ENCODE measurements at places on chromosomes 16 and 17.
A peak's percentile ranks its signal among the peaks of the same experiment; 100 is the strongest.

DNA sequence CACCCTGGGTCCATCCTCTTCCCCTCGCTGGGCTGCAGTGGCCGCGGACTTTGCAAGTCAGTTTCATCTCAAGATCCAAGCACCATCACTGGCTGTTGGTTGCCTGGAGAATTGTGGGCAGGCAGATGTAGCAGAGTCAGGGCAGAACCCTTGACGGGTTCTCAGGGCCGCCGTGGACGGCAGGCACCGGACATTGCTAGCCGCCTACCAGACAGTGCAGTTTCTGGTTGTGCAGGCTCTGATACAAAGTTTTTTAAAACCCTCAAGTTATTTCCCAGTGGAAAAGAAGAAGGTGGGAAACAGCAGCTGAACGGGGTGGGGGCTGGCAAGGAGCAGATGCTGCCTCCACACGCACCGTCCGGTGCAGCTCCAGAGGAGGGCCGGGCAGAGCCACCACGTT lies 3.4 kb downstream of the MAPK8IP3 start:
- no peak for DNase-seq

DNA sequence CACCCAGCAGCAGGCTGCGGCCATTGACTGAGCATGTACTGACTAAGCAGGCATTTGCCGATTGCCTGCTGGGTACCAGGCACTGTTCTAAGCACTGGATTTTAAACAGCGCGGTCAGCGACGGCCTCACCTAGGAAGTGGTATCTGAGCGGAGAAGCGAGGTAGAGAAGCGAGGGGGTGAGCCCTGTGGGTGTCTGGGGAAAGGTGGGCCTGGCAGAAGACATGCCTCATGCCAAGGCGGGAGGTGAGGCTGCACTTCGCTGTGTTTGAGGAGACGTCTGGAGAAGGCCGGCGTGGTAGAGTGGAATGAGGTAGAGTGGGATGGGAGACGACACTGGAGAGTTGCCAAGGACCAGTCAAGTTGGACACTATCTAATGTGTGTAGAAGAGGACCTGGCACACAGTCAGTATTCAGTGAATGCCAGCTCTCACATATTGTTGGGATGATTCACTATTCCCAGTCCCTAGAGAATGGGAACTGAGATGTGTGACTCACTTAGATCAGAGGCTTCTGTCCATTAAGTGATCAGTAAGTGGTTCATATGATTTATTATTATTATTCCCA lies 14.4 kb downstream of the SYCE1L start:
- no peak for DNase-seq

GRCh38 chr17:47653442-47653841 lies 3.7 kb downstream of the KPNB1 start:
- no peak for DNase-seq

DNA sequence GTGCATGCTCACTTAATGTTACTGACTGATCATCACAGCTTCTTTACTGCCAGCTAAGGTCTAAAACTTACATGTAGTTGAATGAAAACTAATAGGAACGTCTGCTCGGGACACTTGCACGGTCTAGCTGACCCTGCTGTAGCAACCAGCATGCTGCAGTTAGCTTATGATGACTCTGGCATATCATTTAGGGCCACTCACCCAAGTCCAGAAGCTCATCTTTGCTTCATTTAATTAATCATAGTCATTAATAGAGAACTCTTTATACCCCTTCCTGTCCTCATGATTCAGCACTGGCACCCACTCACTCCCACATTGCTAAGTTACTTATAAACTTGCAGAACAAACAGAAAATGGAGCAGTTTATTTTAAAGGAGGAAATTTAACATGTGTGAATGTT lies 136.3 kb downstream of the NLK start:
- DNase-seq = no peak

DNA sequence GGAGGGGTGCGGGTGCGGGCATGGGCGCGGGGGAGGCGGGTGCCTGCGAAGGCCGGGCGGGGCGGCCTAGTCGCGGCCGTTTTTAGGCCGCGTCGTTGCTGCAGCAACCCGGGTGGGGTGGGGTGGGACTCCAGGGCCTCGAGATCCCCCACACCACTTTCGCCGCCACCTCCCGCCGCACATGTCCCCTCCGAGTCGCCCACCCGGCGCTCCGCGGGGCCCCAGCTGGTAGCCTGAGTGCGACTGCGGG lies 11.3 kb downstream of the TBX2 start:
- no peak for DNase-seq

DNA sequence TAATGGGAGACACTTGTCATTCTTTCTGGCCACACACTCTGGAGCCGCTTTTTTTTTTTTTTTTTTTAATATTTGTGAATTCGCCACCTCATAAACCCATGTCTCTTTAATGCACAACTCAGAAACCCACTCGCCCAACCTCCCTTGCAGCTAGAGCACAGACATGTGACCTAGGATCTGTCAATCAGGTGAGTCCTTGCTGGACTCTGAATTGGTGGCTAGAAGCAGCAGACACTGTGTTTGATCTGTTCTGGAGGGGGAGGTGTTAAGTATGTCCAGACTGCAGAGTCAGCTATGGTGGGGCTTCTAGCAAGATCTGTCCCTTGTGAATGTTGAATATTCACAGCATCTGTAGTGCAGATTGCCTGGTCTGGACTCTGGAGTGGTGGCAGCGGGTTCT lies 112.1 kb downstream of the PRKCB start:
- DNase-seq = no peak

GRCh38 chr16:77951788-77952187 lies 70.6 kb upstream of the CLEC3A start:
- DNase-seq = no peak

DNA sequence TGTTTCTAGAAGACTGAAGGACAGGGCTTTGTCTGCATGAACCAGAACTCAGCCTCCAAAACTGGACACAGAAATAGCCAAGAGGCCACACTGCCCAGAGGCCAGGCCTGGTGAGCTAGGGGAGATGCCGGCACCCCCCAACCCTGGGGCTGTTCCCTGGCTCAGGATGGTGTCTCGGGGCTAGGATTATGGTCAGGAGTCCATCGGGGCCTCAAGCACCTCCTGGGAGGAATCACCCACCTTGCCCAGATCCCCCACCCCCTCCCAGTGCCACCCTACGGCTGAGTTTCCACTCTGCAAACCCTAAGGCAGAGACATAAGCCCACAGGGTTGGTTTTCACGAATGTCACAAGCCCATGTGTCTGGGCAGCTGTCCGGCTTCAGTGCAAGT lies 37.2 kb downstream of the SLC7A5 start:
- DNase-seq = no peak

DNA sequence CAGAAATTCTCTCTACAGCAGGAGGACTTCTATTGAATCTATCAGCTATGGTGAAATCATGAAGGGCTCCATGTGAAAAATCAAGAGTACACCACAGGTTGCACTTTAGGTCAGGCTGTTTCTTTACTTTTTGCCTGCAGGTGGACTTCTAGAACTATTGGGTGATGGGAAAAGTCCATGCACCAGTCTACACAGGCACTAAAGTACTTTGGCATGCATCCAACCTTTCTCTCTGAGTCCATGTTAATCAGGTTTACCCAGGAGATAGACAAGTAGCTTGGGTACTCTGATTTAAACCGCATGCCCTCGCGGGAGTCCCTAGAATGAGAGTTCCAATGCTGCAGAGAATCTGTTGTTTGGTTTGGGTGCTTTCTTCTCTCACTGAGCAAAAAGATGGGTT lies 9.1 kb upstream of the ANKFN1 start:
- DNase-seq = no peak

DNA sequence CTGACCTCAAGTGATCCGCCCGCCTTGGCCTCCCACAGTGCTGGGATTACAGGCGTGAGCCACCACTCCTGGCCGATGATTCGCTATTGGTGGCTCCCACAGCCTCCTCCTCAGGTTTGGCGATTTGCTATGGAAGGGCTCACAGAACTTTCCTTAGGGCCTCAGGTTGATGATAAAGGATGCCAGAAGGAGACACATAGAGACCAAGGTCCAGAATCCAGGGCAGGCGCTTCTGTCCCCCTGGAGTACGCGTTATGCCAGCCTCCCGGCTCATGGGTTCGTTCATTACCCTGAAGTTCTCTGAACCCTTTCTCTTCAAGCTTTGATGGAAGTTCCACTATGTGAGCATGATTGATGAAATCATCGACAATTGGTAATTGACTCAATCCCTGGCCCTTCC lies 19.9 kb downstream of the LGALS3BP start:
- DNase-seq = no peak

- no peak for DNase-seq
Measured at GRCh38 chr16:4537376-4538343, 913 bp downstream of the CDIP1 start.

- DNase-seq = no peak
Measured at GRCh38 chr17:27368980-27369379, 75.1 kb downstream of the WSB1 start.

DNA sequence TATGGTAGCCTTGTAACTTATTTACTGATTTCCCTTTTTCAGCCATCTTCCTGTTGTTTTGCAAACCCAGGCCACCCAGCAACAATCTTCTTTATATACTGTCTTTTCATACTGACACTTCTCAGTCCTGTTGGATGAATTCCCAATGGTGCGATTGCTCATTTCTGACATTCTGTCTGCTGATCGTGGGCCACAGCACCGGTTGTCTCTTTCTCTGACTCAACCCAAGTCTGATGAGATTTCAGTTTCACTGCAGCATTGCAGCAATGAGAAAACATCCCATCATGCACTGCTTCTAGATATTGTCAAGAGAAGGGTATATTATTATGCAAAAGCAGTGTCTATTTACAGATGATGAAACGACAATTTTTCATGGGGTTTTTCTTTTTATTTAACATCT lies 349.2 kb upstream of the HSBP1 start:
- no peak for DNase-seq

GRCh38 chr17:49132699-49133364 lies at the start of gene B4GALNT2:
Gene B4GALNT2, plus strand, starts transcription at chr17:49132769. Its CDS starts 24 bp downstream, at chr17:49132793.
- DNase-seq = no peak

DNA sequence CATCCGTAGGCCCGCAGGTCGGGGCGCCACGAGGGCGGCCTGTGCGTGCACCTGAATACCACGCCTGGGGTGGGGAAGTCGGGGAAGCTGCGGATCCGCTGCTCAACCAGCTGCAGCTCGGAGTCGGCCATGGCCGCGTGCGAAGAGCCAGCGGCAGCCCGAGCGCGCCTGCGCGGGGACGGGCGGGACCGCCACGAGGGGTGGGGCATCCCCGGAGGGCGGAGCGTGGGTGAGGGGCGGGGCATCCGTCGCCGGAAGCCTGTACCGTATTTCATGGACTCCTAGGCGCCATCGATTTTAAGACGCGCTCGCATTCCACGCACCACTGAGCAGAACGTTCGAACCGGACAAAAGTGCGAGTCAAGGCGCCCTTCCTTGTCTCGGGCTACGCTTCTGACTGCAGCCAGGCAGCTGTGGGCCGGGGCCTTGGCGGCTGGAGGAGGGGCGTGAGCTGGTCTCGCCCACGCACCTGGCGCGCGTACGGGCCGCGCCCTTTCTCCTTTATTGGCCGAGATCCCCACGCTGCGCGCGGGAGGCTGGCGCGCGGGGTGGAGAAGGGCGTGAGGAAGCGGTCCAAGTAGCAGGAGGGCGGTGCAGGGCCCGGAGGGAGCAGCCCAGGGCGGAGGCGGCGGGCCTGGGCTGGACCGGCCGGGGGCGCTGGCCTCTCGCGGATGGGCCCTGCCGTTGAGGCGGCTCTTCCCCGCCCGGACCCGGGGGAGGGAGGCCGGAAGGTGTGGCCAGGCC lies at the start of gene APRT:
Gene APRT (minus strand): TSS at position 160 of the 744 bp plus-strand sequence. CDS start 29 bp downstream, at position 131.
- peak; percentile 93 for DNase-seq

- DNase-seq = no peak
Measured at GRCh38 chr16:87317750-87318644, 805 bp upstream of the C16orf95 start.

GRCh38 chr16:24801761-24802302 lies 43.9 kb upstream of the SLC5A11 start:
- no peak for DNase-seq

GRCh38 chr16:89969741-89970410 lies 21.3 kb downstream of the DEF8 start:
- DNase-seq = no peak

DNA sequence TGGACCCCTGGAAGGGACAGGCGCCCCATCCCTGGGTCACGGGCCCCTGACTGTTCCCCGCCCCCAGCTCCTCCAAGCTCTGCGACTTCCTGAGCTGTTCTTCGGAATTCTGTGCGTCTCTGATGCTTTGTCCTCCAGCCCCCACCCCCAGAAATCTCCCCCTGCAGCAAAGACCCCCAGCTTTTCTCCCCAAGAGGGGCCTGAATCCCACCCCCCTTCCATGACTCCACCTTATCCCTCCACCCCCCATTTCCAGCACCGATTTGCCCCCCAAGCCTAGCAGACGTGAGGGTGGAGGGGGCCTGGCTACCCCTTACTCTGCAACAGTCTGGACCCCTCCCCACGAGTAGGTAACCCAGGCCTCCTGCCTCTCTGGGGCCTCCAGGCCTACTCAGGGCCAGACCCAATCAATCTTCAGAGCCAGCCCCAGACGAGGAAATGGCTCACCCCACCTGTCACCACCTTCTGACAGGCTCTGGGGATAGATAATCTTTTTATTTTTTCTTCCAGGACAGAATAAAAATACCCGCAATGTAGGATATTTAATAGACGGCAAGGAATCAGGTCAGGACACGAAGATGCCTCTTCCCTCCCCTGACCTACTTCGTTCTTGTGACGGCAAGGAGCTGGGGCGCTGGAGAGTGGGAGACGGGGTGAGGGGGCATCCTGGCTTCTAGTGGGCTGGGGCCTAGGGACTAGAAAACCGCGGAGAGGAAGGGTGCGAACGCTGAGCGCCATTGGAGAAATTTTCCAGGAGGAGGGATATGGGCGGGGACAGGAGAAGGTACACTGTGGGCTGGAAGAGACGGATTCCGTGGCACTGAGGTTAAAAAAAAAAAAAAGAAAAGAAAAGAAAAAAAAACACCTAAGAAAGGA lies 744 bp upstream of the PLXDC1 start:
- no peak for DNase-seq

- DNase-seq = no peak
Measured at GRCh38 chr17:79627184-79627765, 16.4 kb upstream of the RBFOX3 start.

- DNase-seq = no peak
Measured at GRCh38 chr16:13944816-13945215, 24.9 kb downstream of the ERCC4 start.

DNA sequence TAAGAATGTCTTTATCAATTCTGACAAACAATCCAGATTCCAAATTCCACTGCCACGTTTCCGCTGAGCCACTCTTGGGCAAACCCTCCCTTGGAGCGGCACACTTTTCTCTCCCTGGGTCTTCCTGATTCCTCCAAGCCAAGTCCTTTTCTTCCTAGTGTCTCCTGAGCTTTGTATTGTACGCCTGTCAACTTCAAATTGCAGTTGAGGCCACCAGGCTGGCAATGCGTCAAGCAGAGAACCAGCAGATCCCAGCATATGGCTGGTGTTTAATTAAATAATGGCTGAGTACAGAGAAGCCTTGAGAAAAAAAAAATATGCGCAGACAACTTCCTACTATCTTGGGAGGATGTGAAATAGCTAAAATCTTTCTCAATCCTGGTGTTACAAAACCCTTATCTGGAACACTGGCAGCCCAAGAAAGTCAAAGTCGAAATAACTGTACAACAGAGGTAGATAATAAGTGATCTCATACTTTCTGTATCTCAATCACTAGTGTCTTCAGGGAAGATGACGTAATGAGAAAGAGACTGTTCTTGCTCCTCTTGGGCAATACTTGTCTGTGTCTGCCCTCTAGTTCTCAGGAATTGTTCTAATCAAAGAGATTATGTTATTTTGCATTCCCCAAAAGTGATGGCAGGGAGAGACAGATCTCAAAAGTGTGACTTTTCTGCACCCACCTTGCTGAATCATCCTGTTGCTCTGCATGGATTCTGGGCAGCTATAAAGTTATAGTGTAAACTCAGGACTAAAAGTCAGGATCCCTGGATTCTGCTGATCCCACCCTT lies 15.0 kb downstream of the SMIM36 start:
- no peak for DNase-seq
